ENCODE measurements at places on chromosomes 2 and 18.
A peak's percentile ranks its signal among the peaks of the same experiment; 100 is the strongest.

DNA sequence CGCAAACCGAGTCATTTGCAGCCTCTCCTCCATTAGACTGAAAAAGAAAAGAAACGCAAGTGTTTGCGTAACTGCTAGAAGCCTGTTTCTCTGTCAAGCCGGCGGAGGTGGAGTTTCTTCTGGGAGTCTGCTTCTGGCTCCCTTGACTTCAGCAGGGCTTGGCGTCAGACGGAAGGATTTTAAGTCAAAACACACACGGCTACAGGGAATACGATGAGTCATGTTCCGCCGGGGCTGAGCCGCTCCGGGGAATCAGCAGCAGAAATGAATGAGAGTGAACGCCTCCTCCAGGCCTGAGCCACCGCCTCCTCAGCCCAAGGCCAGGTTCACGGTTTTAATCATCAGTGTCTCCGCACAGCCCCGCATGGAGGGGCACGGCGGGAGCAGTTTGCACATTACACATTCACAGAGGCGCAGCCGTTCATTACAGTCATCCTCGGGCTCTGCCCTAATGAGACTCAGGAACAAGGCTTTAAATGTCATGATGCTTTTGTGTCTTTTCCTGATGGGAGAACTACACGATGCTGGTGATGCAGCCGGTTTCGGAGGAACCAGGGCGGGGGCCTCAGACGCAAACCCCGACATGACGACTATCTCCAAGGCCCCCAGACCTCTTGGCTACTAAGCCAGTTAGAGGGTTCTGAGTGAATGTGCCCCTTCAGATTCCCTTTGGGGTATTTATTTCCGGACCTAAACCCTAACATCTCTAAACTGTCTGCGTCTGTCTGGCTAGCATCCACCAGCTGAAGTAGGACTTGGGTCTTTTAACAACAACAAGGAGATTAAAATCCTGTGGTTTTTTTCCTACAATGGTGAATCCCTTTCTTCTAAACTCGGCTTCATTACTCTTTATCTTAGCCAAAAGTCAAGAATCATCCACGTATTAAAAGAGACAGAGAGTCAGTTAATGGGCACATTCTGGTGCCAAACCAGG, 11.1 kb upstream of the SCG2 start:
- peak; percentile 93 for DNase-seq

GRCh38 chr2:224151680-224152310, 112.7 kb upstream of the SERPINE2 start:
- no peak for DNase-seq

GRCh38 chr18:11310476-11311086, 161.2 kb upstream of the PIEZO2 start:
- DNase-seq = no peak

- no peak for DNase-seq
Observed at GRCh38 chr18:52367953-52368742, 28.2 kb downstream of the DCC start.

DNA sequence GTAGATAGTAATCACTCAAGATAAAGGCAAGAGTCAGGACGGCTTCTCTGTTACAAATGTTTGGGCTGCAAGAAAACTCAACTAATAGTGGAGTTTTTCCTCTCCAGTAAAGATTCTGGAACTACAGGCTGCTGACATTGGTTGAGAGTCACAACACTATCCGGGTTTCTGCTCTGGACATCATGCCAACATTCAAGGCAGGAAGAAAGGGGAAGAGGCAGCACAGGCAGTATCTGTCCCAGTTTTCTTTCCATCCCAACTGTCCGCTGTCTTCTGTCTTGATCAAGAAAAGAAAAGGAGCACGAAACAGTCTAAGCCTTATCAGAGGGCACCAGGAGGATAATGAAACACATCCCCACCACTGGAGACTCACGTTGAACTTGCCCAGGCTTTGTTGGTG, 132.1 kb downstream of the MAIP1 start:
- no peak for DNase-seq

GRCh38 chr2:85447222-85447585, 28.7 kb downstream of the SH2D6 start:
- no peak for DNase-seq

- no peak for DNase-seq
Observed at GRCh38 chr2:31168291-31168690, 30.1 kb upstream of the GALNT14 start.
